ENCODE measurements at places on chromosomes 13 and 19.

DNA sequence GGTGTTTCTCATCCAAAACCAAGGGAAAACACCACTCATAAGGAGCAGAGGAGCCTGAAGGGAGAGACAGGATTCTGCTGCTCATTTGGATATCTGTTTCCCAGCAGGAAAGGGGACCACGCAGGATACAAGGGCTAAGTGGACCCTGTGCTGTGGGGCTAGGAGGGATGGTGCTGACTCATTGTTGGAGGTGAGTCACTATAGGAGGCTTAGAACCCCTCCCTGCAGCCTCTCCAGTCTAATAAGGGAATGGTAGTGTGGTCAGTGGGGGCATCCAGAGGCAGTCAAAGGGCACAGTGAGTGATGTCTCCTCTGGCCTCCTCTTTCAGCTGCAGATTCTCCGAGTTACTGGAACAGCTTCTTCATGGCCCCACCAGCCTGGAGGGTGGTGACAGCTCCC lies 442.3 kb downstream of the TUBA3C start:
- no peak for DNase-seq

DNA sequence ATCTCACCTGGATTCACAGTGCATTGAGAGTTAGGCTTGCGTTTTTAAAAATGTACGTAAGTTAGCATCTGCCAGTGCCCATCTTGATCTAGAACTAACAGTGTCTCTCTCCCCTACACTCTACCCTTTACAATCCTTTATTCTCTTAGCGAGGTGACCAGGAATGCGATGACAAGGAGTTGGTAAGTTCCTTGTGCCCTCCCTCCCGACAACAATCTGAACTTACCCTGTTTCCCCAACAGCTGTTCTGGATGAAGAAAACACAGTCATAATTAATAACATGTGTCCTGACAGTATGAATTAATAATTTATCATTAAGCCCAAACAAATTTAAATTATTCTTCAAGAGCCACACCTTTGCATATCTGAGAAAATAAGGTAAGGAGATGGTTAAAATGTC lies 6.3 kb downstream of the TSHZ3 start:
- DNase-seq: no peak

- no peak for DNase-seq
These were observed 127.7 kb upstream of the EDNRB start for GRCh38 chr13:78046331-78046730.

DNA sequence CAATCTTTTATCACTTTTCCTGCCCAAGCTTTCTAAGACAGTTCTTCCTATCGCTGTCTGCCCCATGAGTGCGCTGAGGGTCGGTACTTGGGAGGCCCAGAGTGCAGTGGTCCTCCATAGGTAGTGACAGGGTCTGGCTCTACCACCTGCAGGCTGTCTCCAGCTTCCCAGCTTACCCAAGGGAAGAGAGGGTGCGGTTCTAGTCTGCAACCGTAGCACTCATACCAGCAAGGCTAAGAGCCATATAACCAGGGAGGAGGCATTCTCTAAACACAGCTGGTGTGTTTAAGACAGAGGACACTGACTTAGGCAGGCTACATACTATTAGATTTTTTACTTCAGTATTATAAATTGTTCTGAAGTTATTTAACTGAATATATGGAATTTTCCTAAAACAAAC lies 8.2 kb downstream of the PROZ start:
- no peak for DNase-seq

DNA sequence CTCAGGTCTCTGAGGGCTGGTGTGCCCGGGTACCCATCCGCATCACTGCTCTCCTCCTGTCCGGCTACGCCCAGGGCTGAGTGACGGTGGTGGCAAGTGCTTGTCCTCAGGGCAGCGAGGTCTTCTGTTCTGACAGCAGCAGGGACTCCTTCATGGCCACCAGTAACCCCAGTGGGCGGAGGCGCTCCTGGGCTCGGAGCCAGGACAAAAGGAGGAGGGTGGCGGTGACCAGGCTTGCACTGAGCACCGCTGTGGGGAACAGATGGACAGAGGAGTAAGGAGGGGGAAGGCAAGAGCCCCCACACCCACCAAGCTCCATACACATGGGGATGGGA lies 5.8 kb downstream of the CD320 start:
- no peak for DNase-seq

DNA sequence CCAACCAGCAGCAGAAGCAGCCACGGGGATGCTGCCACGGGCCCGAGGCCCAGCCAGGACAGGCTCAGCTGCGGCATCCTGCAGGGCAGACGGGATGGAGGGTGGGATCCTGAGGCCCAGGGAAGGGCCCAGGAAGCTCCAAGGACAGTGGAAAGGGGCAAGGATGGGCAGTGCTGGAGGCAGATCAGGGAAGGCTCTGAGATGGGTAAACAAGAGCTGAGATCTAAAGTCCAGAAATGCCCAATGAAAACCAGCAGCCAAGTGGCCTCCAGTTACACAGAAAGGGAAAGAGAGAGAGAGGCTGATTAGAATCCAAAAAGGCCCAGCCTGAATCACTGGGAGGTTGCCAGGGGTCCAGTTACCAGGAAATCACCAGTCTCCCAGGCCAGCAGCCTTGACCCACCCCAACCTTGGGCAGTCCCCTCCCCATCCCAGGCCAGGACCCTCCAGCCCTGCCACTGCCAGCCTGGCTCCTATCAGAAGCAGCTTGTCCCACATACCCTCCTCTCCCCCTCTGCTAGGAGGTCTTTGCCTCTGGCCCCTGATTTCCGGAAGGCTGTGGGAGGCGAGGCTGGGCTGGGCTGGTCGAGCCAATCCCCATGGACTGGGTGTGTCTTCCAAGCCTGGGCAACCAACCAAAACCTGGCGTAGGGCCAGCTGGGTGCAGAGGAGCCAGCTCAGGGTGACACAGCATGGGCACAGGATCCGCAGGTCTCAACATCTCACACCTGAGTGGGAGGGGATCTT lies at the start of gene CYP4F11:
TSS of gene CYP4F11 (minus strand) at position 198 of the 747 bp plus-strand sequence. CDS start at position 77, 121 bp downstream.
- no peak for DNase-seq

- DNase-seq: no peak
These were observed 151.5 kb upstream of the RXFP2 start for GRCh38 chr13:31587698-31588266.

- no peak for DNase-seq
These were observed 2.8 kb upstream of the GSK3A start for GRCh38 chr19:42245231-42245630.

DNA sequence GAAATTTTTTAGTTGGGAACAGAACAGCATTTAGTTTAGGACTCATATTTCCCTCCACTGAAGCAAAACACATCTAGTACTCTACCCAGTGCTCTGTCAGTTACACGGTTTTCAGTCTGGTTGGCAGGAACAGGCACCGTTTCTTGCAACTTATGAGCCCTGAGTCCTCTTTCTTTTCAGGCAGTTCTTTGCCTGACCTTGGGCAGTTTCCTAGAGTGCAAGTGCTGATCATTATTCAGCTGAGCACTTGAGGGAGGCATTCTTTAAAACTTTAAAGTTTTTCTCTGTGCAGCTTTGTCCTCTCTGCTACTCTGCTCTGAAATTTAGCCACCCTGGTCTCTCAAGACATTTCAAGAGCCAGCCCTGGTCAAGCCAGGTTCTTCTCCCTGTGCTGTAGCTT lies 96.1 kb downstream of the MYO16 start:
- DNase-seq: no peak

DNA sequence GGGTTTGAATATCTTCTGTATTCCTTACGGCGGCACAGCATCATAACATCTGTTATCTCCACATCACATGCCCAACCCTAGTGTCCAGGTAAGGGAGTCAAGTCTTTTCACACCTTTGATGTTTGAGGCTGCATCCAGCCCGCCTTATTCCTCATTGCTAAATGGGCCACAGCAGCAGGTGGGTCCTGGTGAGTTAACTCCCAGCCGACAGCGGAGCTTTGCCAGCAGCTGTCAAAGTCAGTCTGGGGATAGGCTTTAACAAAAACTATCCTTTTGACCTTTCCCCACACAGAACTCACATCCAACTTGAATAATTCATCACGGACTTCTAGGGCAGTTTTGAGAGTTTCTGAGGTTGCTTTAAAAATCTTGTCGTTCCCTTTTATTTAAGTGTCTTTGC lies 235.1 kb downstream of the DLEU7 start:
- DNase-seq: no peak

- DNase-seq: no peak
These were observed 38.7 kb downstream of the ADGRE1 start for GRCh38 chr19:6925801-6926751.

GRCh38 chr13:38543561-38543960 lies 143.3 kb upstream of the FREM2 start:
- DNase-seq: no peak

DNA sequence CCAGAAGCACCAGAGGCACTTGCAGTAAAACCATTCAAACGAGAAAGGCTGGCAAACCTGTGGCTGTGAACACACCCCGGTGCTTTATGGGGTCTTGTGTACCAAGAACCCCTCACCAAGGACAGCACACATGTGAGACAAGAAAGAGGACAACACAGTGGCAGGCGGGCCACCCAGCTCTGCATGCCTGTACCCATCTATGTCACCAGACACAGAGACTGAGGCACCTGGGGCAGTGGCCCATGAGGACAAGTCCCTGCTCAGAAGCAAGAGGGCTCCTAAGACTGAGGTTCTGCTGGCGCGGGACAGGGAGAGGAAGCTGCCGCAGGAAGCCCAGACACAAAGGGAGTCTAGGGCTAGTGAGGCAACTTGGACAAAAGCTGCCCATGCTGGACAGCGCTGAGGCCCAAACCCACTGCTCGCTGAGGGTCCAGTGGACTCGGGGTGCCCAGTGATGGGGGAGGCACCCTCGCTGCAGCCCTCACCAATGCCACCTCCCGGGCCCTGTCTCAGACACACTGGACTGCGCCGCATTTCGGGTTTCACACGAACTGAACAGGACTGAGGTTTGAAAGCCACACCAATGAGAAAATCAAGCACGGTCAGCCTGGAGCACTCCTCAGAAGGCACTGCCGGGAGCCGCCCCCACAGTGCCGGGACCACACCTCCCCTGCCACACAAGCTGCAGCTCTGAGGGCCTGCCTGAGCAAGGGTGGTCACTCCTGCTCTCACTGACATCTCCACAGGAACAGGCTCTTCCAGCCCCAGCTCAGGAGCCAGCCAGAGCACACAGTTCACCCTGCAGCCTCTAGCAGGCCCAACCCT lies 232.7 kb downstream of the TUBA3C start:
- no peak for DNase-seq

DNA sequence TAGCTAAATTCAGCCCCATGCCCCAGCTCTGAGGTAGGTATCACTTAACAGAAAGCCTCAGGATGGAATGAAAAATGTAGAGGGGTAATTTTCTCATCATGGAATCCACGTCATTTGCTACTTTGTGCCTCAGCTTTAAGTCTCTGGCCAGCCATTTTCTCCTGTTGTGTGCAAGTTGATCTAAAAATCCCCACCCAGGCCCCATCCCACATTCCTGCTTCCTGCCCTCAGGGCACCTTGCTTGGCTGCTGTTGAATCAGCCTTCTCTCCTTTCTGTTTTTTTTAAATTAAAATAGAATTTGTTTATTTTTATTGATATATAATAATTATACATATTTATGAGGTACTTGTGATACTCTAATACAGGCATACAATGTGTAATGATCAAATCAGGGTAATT lies 179.9 kb upstream of the TSHZ3 start:
- DNase-seq: no peak

- DNase-seq: no peak
These were observed 3.0 kb downstream of the OR10H3 start for GRCh38 chr19:15740785-15741184.

DNA sequence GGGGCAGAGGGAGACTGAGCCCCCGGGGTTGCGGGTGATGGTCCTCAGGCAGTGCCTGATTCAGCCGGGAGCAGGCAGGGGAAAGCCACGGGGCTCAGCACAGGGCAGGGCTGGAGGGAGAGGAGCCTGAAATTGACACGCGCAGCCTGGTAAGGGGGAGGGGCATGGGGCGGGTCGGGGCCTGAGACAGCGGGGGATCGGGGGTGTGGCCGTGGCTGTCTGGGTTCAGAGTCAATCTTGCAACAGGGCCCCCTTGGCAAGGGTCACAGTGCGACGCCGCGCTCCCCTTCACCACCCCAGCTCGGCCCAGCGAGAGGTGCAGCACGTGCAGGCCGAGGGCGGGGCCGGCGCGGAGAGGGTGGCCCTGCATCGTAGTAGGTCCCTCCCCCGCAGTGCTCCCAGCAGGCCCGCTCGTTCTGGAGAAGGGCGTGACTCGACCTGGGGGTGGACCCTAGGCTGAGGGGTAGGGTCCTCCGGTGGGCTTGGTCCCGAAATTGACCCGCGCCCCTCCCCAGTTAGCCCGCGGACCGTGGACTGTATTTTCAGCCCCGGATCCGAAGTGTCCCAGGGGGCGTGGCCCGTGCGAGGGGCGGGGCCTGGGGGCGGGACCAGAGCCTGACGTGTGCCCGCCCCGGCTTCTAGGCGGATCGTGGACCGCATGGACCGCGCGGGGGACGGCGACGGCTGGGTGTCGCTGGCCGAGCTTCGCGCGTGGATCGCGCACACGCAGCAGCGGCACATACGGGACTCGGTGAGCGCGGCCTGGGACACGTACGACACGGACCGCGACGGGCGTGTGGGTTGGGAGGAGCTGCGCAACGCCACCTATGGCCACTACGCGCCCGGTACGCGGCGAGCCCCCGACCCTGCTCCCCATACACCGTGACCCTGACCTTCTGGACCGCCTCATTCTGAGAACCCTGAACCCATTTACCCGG lies 6.0 kb downstream of the RCN3 start:
- DNase-seq: peak; percentile 69

DNA sequence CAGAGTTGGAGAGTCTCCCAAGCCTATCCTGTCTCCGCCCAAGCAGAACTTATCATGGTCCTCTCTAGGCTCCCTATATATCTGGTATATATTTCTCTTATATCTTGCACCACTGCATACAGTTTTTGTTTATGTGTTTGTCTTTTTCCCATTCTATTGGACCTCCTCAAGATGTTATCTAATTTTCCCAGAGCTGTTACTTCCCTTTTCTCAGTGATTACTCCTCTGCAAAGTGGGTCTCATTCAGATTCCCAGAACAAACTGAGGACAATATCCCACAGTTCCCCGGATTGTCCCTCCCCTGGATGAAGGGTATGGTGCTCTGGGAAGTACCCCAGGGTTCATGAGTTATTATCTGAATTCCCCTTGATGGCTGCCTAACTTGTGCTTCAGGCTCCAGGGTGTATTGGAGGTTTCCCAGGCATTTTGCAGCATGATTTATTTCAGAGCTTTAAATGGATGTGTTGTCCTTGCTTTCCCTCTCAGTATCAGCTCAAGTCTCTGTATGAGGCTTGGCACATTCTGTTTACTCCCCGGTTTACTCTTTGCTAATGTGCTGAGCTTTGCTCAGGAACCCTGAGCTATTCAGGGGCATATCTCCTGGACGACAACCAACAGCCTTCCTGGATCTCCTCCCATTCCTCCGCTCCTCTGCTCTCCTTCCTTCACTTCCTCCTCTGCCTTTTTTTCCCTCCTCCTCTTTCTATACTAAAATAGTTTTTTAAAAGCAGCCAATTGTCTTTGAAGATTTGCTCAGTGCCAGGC lies 329.3 kb downstream of the SPRY2 start:
- DNase-seq: no peak

DNA sequence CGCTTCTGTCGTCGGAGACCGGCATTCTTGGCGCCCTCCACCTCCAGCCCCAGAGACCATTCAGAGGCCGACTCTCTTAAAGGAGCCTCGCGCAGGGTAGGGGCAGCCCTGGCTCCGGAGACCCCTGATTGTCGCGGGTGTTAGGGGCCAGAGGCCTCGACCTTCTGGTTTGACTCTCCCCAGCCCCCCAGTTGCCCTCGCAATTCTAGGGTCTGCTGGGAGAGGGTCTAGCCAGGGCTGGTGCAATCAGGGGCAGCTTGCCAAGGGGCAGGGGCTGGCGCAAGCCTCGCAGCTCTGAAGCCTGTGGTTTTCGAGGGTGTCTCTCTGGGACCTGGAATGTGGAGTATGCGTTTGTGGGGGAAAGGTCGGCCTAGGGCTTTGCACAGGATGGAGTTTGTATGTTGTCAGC lies 1.6 kb upstream of the SLC7A10 start:
- DNase-seq: no peak
